ENCODE measurements at places on chromosomes 3 and 15.

DNA sequence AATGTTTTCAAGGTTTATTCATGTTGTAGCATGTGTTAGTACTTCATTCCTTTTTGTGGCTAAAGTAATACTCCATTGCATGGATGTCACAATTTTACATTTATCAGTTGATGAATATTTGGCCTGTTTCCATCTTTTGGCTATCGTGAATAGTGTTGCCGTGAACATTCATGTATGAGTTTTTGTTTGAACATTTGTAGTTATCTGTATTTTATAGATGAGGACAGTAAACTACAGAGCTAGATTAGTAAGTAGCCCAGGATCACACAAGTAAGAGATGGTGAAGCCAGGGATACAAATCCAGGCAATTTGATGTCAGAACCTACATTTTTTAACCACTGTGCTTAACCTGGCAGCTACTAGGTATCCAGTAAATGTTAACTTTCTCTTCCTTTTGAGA, 63.2 kb downstream of the ASTE1 start:
- DNase-seq, result no peak

DNA sequence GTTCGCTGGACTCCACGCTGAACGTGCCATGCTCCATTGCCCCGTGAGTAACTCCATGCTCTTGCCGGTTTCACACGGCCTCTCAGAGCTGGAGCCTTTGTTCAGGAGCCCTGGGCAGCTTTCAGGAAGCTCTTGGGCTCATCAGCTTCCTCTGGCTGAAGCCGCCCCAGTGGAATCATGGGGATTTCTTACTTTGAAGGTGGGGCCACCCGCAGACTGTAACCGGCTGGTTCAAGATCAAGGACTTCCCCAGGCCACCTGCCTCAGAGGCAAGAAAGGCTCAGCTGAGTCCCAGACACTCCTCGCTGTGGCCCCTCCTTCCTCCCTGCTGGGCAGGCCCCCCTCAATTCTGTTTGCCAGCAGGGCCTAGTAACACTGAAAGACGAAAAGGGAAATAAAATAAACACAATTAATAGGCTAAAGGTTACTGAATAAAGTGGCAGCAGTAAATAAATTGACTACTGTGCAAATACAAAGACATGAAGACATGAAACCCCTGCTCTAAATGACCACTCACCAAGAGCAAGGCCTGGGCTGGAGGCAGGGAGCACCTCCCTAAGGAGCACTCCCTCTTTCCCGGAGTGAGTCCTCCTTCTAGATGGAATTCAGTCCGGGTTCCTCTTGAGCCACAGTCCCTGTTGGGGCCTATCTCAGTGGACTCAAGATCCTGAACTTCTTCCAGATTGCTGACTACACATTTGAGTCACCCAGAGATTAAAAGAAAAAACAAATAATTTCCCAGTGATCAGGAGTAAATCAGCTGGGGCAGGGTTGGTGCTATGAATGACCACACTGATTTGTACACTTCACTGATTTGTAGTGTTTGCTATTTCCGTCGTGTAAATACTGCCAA, 51.0 kb downstream of the ZDHHC19 start:
- DNase-seq, result no peak

DNA sequence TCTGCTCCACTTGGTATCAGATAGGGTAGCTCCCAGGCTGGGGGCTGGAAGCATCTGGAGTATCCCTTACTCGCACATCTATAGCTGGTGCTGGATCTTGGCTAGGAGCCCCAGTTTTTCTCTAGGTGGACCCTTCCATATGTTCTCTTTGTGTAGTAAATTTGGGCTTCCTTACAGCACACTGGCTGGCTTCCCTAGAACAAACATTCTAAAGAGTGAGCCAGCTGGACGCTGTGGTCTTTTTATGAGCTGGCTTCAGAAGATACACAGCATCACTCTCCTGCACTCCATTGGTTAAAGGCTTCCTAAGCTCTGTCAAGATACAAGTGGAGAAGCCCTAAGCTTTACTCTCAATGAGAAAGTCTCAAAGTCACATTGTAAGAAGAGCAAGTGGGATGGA, 322.1 kb downstream of the WDR72 start:
- no peak for DNase-seq

DNA sequence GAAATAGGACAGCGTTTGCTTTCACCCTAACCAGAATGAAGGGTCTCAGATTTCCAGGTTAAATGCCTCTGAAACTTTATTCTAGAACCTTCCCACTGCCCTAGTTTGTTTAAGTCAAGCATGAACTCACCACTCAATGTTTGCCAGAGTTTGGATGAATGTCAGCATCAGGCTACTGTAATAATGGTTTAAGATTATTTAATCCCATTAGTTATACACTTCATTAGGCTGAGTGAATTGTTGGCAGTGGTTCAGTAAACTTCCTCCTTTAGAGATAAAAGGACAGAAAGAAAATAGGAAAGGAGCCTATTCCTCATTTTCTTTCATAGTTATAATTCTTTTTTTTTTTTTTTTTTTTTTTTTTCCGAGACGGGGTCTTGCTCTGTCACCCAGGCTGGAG, 401.9 kb upstream of the TPRG1 start:
- DNase-seq, result no peak

- no peak for DNase-seq
Observed at GRCh38 chr15:88904257-88904623, 8.9 kb upstream of the HAPLN3 start.

DNA sequence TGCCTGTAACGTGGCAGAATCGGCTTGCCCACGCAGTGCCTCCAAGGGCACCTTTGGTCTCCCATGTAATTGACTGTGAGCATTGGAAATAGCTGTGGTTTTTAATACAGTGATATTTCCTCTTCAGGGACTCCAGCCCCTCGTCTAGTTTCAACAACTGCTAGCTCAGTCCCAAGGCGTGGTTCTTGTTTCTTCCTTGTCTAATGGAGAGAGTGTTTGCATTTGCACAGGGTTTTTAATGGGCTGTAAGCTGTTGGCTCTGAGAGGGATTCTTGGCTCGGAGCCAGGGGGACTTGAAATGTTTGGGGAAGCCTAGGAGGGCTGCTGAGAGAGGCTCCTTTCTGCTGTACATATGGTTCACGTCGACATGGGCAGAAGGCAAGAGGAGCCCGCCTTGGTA, 86.2 kb downstream of the THSD4 start:
- DNase-seq, result no peak

All from stimulated activated CD8-positive, alpha-beta memory T cell treated with anti-CD3 and anti-CD28 coated beads, Interleukin-15, amount 100 ng/mL, for 24 hours (primary cell).